Activated CD8-positive, alpha-beta T cell treated with anti-CD3 and anti-CD28 coated beads, Interleukin-2, amount 10 ng/mL, durations not matched to agents 7 days and 5 days (primary cell): ENCODE measurements at places on chromosomes 1 and 21.

GRCh38 chr1:117591252-117591651 lies 14.6 kb upstream of the TENT5C start:
- DNase-seq = no peak

GRCh38 chr1:156860628-156861423 lies at the start of gene NTRK1:
Gene NTRK1, plus strand, starts transcription at chr1:156860865. Its CDS starts 70 bp downstream, at chr1:156860935.
- DNase-seq = peak; percentile 76

- no peak for DNase-seq
These were observed 18.8 kb downstream of the PPP1R12B start for GRCh38 chr1:202367271-202367670.

- DNase-seq = no peak
These were observed 32.1 kb upstream of the HSPA13 start for GRCh38 chr21:14414932-14415508.

- peak; percentile 29 for DNase-seq
These were observed 11.1 kb downstream of the PTP4A2 start for GRCh38 chr1:31926853-31927660.

DNA sequence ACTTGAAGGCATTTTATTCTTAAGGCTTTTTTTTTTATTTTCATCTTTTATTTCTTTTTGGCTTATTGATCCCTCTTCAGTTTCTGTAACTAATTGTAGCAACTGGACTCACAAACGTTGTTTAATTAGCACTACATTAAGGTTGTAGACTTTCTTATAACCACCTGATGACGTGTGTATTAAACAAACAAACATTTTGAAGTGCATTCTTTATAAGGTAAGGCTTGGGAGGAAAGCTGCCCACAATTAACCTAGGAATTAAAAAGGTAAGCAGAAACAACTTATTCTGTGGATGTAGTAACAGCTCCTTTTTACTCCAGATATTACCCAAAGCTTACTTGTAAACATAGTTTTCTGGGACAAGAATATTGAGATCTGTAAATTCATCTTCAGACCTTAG lies 55.0 kb downstream of the CAMSAP2 start:
- DNase-seq = no peak

DNA sequence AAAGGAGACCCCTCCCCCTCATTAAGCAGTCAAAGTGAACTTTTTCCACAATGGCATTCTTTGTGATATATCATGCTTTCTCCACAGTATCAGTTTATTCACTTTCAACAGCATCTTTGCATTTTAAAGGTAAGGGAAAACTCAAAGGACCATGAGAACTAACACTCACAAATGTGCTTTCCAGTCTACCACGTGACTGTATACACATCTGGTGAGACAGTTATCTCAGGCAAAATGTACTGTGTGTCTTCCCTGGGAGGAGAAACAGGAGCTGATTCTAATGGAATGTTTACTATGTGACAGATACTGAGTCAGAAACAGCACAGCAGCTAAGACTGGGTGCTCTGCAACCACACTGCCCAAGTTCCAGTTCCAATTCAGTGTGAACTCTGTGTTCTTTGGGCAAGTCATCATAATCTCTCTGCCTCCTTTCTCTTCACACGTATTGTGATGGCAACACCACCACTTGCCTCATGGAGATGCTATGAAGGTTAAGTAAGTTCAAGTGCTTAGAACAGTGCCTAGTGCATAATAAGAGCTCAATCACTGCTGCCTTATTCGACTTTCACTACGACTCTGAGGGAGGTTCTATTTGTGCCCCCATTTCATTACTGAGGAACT lies 79.0 kb downstream of the SLC45A1 start:
- no peak for DNase-seq

- no peak for DNase-seq
These were observed 134.5 kb upstream of the PKN2 start for GRCh38 chr1:88549536-88549935.

DNA sequence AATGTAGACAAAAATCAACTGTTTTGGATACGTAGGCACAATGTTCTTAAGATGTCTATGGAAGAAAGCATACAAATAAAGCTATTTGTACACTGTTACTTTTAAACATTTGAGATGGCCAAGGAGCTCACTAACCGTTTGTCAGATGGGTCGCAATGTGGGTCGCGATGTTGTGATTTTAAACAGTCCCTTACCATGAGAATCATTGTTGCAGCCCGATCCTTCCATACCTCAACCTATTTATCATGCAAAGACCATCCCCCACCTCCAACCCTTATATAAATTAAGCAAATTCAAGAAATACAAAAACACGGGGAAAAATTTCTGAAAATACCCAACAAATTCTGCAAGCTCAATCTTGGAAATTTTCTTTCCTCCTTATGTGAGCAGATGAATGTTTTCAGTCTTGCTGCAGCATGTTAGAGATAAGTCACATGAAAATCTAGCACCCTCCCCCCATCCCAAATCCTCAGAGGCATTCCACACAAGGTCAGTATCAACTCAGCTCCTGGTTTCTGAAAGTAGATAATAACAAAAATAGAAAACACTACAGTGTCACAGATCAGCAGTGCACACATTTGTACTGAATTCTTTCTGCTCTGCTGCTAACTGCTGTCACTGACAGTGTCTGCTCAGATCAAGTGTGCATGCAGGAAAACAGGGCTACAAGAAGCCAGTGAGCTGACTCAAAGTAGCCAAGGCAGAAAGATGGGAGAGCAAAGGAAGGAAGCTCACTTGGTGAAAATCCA lies 92.9 kb upstream of the TTC39A start:
- DNase-seq = no peak

- no peak for DNase-seq
These were observed 32.7 kb upstream of the TMEM125 start for GRCh38 chr1:43237121-43237520.

GRCh38 chr1:61445269-61445825 lies 279.6 kb downstream of the TM2D1 start:
- no peak for DNase-seq

DNA sequence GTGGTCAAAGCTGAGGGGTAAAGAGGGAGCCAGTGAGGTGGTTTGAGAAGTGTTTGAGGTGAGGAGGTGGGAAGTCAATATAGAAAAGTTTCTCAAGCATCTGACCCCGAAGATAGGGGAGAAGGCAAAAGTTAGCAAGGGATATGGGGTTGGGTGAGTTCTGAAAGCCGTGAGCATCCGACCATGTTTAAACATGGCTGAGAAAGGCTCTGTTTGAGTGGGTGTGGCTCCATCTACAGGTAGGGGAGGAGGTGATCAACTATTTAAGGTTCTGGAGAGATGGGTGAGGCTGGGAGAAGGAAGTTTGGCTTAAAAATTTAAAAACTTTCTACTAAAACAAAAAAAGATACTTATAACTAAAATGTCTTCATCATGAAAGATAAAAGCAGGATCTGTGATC lies 273.8 kb downstream of the KCNJ6 start:
- peak; percentile 39 for DNase-seq

- peak; percentile 54 for DNase-seq
These were observed 2.4 kb downstream of the PARP1 start for GRCh38 chr1:226405411-226405988.

DNA sequence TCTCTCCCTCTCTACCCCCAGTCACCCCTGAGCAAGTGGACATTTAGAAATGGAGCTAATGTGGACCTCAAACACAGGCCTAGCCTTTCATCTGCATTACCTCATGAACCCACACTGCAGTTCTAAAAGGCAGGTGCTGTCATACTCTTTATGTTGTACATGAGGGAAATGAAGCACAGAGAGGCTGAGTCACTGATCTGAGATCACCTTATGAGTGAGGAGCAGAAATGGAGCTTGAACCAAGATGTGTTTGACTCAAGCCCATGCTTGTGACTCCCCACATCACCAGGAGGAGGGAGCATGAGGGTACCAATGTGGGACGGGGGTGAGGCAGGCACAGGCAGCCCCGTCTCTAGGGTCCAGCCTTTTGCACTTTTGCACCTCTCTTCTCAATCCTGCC lies 702.8 kb downstream of the PTPRU start:
- no peak for DNase-seq

GRCh38 chr1:82392513-82392912 lies 591.8 kb downstream of the ADGRL2 start:
- DNase-seq = no peak

DNA sequence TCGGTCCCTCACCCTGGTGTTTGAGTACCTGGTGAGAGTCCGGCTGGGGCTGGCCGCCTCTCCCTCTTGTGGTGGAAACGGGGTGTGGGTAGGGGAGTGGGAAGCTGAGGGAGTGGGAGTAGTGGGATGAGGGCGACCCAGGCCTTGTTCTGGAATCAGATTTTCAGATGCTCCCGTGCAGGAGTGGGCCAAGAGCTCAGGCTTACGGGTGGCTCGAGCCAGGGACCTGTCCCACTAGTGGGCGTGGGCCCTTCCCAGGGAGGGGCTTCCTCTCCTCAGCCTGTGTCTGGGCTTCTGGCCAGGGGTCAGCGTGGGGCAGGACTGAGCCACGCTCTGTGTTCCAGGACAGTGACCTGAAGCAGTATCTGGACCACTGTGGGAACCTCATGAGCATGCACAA lies 22.0 kb downstream of the CDK18 start:
- no peak for DNase-seq

DNA sequence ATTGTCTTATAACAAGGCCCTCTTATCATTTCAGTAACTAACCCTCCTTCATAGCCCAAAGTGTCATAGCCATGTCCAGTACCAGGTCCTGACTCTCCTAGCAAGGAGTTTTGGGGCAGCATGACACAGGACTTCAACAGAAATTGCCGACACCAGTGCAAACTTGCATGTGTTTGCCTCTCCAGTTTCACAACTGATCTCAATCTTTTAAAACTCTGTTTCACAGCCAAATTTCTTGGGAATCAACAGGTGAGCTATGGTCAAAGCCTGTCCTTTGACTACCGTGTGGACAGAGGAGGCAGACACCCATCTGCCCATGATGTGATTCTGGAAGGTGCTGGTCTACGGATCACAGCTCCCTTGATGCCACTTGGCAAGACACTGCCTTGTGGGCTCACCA lies 36.8 kb downstream of the LAMC2 start:
- no peak for DNase-seq

- no peak for DNase-seq
These were observed 12.3 kb downstream of the ZNF436 start for GRCh38 chr1:23357138-23357908.

GRCh38 chr1:178004926-178005391 lies 35.1 kb upstream of the SEC16B start:
- DNase-seq = no peak

DNA sequence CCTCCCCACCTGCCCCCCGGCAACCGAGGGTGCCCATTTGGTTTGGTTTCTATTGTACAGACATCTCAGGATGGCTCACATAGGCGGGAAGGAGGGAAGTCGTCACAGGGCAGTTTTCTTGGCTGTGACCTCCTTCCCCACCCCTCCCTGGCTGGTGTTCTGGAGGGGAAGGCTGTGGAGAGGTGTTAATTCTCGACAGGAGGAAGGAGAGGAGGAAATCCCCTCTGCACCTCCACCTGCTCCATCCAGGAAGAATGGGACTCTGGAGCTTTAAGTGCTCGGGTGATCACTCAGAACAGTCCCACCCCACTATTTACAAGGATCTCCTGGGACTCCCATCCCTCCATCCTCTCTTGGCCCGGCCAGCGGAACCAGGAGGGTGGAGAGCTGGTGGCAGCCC lies 7.6 kb downstream of the MEX3A start:
- DNase-seq = no peak

- peak; percentile 44 for DNase-seq
These were observed 50.5 kb upstream of the PPP2R5A start for GRCh38 chr1:212234431-212235395.

DNA sequence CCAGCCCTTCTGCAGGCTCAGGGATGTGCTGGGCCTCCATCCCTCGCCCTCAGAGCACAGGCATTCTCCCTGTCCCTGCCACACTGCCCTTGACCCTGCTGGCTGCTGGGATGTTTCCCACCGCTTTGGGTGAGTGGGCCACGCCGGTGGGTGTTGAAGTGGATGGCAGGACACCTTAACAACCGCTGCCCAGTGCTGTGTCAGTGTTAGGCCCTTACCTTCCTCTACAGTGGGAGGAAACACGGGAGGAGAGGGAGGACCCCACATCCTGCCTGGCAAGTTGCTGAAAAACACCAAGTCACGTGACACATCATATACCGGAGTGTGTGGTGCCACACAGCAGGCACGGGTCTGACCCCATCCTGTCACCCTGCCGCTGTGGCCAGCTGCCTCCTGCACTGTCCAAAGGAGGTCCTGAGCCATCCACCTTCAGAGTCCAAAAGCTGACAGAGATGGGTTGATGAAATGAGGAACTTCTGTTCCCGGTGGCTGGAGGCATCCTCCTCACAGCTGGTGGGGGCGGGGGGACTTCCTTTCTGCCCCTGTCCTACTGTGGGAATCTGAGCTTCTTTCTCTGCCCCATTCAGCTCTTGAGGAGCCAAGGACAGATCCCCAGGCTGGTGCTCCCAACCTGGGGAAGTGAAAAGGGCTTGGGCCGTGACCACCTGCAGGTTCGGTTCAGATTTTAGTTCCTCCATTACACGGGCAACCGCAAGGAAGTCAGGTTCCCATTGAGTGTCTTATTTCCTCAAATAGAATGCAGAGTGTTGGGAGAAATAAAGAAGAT lies 3.2 kb upstream of the THEMIS2 start:
- DNase-seq = peak; percentile 82

GRCh38 chr1:160471253-160471652 lies 51.8 kb downstream of the SLAMF6 start:
- no peak for DNase-seq

- DNase-seq = no peak
These were observed 47.8 kb downstream of the C1orf198 start for GRCh38 chr1:230820568-230820967.

- DNase-seq = no peak
These were observed 87.7 kb downstream of the LTN1 start for GRCh38 chr21:28904961-28905435.

- peak; percentile 12 for DNase-seq
These were observed at the start of gene KRTAP10-1 for GRCh38 chr21:44539991-44540666. Gene KRTAP10-1, minus strand, starts transcription at chr21:44540195. Its CDS starts 45 bp downstream, at chr21:44540150.

GRCh38 chr1:225445639-225446594 lies 18.1 kb upstream of the LBR start:
- no peak for DNase-seq

- DNase-seq = no peak
These were observed 13.8 kb upstream of the UBL4B start for GRCh38 chr1:110098222-110099026.

DNA sequence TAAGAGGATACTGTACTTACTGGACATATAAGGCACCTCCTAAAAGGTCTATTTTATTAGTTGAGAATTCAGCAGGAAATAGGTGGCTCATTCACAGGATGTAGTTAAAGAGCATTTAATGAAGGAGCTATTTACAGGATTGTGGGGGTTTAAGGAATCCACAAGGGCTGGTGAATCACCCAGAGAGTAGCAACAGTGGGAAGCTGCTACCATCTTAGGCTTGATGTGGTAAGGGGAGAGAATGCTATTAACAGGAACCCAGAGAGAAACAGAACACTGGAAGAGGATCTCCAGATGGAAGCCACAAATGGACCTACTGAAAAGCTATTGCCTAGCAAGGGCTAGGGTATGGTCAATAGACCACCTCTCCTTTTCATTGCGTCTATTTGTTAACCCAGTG lies 52.0 kb upstream of the COL11A1 start:
- no peak for DNase-seq

GRCh38 chr1:88751714-88752113 lies 67.6 kb downstream of the PKN2 start:
- DNase-seq = no peak

DNA sequence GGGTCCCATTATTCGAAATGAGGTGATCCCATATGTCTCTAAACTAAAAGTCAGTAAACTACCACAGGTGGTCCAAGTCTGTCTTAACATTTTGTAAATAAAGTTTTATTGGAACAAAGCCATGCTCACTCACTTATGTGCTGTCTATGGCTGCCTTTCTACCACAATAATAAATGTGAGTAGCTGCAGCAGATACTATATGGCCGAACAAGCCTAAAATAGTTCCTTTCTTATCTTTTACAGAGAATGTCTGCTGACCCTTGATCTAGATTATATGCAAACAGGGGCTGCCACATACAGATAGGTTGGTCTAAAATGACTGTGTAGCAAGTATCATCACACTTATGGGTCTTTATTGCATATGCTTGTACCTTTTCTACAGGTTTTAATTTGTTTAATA lies 140.0 kb downstream of the VAV3 start:
- no peak for DNase-seq
